ENCODE measurements at places on chromosomes 3 and 15.

- DNase-seq: no peak
These were observed 25.4 kb downstream of the CYP19A1 start for GRCh38 chr15:51313074-51313393.

GRCh38 chr3:38521391-38521987, 25.3 kb downstream of the EXOG start:
- peak; percentile 72 for DNase-seq

- DNase-seq: no peak
These were observed 41.9 kb downstream of the LIPC start for GRCh38 chr15:58473724-58474123.

GRCh38 chr15:79084308-79084968, 6.1 kb downstream of the RASGRF1 start:
- no peak for DNase-seq

GRCh38 chr15:29127506-29128430, 141.9 kb downstream of the NSMCE3 start:
- no peak for DNase-seq

- no peak for DNase-seq
These were observed 43.4 kb upstream of the PRTG start for GRCh38 chr15:55786341-55786740.

DNA sequence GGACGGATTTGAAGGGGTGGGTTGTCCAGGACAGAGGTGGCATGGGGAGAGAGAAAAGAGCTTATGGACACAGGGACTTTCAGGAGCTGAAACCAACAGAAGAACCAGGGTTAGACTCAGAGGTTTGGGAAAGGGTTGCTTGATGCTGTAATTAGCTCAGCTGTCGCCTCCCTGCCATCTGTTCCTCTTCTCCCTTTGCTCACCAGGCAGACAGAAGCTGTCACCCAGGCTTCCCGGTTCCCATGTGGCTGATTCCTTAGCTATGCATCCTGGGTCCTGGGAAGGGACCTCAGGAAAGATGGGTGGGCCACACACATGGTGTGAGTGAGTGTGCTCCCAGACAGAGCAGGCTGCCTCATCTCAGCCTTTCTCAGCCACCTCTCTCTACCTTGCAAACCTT, 14.1 kb downstream of the PTPN23 start:
- no peak for DNase-seq

DNA sequence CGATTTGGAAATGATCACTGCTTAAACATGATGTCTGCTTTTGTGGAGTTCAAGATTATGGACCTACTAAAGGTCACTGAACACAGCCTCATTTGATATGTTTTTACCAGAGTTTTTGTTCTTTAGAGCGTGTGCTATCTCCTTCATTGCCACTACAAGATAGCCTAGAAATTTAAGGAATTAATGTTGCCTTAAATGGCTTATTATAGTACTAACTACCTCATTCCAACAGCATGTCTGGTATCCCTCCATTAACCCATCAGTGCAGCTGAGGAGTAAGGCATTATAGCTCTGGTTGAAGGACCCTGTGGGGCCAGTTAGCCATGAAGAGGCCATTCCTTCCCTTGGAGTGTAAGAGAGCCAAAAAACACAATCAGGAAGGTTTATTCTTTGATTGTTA, 2.3 kb upstream of the FAM43A start:
- DNase-seq: no peak
